Midbrain (tissue), 1 donor: ENCODE measurements at places on chromosomes 1 and 21.

DNA sequence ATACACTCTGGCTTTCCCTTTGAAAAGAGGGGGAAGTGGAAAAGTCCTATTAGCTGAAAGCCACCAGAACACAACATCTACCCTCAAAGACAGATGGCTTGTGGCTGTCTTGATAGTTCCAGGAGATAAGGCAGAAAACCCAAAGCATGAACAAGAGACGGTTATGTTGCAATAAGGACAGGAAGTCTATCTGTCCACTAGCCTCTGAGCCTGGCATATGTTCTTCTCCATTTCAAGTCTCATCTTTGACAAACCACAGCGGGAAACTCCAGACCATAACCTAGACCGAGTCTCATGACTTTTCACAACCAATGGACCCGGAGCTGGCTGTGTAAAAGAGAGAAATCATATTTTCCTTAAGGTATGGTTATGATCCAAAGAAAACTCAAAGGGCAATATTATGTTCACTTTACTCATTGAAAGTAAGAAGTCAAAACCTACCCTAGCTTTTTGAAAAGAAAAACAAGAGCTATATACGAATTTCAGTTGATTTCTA, 33.8 kb downstream of the DUSP10 start:
- peak; percentile 65 for DNase-seq

DNA sequence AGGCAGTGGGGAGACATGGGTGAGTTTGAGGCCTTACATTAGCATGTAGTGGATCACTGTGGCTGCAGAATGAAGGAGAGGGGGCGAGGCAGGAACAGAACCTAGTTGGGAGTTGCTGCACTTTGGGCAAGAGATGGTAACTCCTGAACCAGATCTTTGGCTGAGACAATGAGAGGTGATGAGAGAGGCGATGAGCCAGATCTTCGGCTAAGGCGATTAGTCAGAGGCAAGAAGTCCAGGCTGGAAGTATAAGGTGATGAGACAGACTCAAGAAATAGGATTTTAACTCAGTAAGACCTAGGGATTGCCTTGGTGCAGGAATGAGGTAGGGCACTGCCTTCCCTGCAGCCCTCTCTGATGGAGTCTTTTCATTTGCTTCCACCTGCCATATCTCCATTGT, 9.1 kb upstream of the ARTN start:
- no peak for DNase-seq

- DNase-seq = no peak
Measured at GRCh38 chr1:151036356-151036755, at the start of gene BNIPL. TSS of gene BNIPL (plus strand) at chr1:151036586. CDS start at chr1:151036726, 140 bp downstream.

- DNase-seq = no peak
Measured at GRCh38 chr1:17447501-17447992, 8.1 kb upstream of the RCC2 start.

DNA sequence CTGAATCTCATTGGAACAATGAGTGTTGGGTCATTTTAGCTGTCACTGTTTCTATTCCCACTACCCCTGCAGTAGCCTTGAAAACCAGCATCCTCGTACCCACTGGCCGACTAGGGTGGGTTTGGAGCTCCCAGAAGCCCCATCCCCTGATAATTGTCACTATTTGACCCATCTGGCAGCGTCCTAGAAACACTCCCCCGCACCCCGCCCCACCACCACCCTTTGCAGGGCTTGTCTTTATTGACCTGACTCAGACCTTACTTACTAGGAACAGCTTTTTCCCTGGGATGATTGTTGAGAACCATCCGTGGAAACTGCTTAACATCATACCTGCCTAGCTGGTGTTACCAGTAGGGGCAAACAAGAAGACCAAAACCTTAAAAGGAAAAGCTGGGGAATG, 28.4 kb upstream of the AGPAT3 start:
- DNase-seq = no peak

DNA sequence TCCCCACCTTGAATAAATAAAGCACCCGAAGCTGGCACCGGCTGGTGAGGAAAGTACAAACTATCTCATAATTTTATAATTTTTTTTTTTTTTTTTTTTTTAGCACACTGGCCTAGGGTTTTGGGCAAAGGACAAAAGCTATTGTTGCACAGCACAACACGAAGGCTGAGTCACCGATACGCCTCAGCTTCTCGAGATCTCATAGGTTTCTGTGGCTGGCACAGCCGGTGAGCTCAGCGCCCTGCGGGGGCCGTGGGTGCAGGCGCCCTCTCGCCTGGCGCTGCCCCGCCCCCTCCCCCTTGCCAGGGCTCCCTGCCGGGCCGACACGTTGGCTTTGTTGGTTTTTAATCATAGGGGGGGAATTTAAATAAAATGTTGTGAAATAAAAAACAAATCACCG, 17.2 kb downstream of the CASZ1 start:
- no peak for DNase-seq
